ENCODE measurements at places on chromosomes 5 and 9.

GRCh38 chr9:135239100-135239768 is 151.8 kb downstream of the OLFM1 start:
- no peak for DNase-seq

GRCh38 chr5:142364251-142365145 is 39.7 kb upstream of the SPRY4 start:
- peak; percentile 33 for DNase-seq

- DNase-seq: no peak
Measured at GRCh38 chr9:1462626-1463308, 412.6 kb downstream of the DMRT2 start.

- DNase-seq: no peak
Measured at GRCh38 chr5:157390133-157390532, 69.9 kb upstream of the NIPAL4 start.
